ENCODE measurements at places on chromosomes 12 and 14.
A peak's percentile ranks its signal among the peaks of the same experiment; 100 is the strongest.

- no peaks in the 10 kb centered on the region for H3K27me3 ChIP-seq
- no peak overlapping the region for H3K4me3 ChIP-seq
- DNase-seq: no peak
- H3K4me1 ChIP-seq: no peaks in the 10 kb centered on the region
Observed at GRCh38 chr14:86491743-86492142, 961.8 kb downstream of the FLRT2 start.

DNA sequence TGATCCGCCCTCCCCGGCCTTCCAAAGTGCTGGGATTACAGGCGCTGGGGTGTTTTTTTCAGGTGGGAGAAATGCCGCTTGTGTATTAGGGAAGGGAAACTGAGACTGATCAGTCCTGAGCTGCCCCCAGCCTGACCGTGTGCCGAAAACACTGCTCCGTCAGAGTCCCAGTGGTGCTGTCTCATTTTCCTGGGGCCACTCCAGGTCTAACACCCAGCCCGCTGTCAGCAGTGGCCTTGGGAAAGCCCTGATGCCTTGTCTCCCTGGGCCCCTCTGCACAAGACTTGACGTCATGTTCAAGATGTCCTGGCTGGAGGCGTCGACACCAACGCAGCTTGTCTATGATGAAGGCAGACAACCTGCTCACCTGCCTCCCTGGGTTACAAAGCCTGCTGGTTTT is 165.9 kb downstream of the RBM19 start:
- H3K4me1 ChIP-seq: no peaks in the 10 kb centered on the region
- H3K27me3 ChIP-seq: peaks cover 2% of the 10 kb centered on the region
- H3K27ac ChIP-seq: no peak overlapping the region
- no peaks in the 10 kb centered on the region for H3K36me3 ChIP-seq
- no peak overlapping the region for H3K4me3 ChIP-seq

- no peaks in the 10 kb centered on the region for H3K27me3 ChIP-seq
- no peak for DNase-seq
- H3K4me3 ChIP-seq: no peak overlapping the region
- no peaks in the 10 kb centered on the region for H3K4me1 ChIP-seq
- H3K36me3 ChIP-seq: no peaks in the 10 kb centered on the region
- no peak overlapping the region for H3K27ac ChIP-seq
Observed at GRCh38 chr12:65634626-65635331, 189.5 kb upstream of the HMGA2 start.

- peak; percentile 22 for DNase-seq
- H3K4me1 ChIP-seq: peaks cover 22% of the 10 kb centered on the region
- no peaks in the 10 kb centered on the region for H3K36me3 ChIP-seq
Observed at GRCh38 chr14:74400031-74400685, 25.9 kb downstream of the SYNDIG1L start.

DNA sequence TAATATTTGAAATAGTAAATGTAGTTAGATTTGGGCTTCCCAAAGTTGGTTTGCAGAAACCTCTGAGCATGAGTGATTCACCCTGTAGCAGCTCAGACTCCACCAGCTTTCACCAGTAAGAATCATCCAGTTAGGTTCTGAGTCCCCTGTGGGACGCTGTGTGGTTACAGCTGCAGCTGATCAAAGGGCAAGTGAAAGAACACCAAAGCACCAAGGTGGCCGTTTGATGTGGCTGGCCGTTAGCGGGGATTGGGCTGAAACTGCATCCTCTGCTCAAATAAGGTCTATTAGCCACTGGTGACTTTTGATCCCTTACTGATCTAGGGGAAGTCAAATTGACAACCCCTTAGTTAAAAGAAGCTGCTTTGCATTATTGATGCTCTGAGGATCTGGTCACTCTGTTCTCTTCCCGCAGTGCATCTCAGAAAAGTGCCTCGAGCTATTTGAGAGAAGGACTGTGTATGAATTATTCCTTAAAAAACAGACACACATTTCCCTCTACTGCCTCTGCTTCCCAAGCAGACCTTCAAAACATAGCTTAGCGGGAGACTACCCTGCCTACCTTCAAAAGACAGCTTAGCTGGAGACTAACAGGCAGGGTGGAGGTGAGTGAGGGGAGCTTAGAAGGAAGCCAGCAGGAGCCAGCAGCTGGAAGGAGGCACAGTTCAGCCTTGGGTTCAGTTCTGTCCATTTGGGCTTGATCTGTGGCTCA is 3.7 kb downstream of the ABHD12B start:
- no peaks in the 10 kb centered on the region for H3K36me3 ChIP-seq
- H3K4me1 ChIP-seq: peaks cover 22% of the 10 kb centered on the region
- H3K27ac ChIP-seq: no peak overlapping the region
- peak; percentile 83 for DNase-seq

GRCh38 chr12:630656-631632 is 32.3 kb downstream of the NINJ2 start:
- no peaks in the 10 kb centered on the region for H3K27me3 ChIP-seq
- peaks cover 41% of the 10 kb centered on the region for H3K4me1 ChIP-seq
- DNase-seq: peak; percentile 79
- H3K4me3 ChIP-seq: no peak overlapping the region

- no peak overlapping the region for H3K4me3 ChIP-seq
- H3K27ac ChIP-seq: no peak overlapping the region
- H3K36me3 ChIP-seq: no peaks in the 10 kb centered on the region
- no peak for DNase-seq
Observed at GRCh38 chr12:90099288-90099687, 390.6 kb upstream of the ATP2B1 start.

- no peaks in the 10 kb centered on the region for H3K36me3 ChIP-seq
- peaks cover 18% of the 10 kb centered on the region for H3K4me1 ChIP-seq
- no peak for DNase-seq
- peak overlapping the region; percentile 100 for H3K27ac ChIP-seq
- H3K27me3 ChIP-seq: no peaks in the 10 kb centered on the region
Observed at GRCh38 chr14:39430762-39431415, 1.3 kb downstream of the FBXO33 start.
